Activated gamma-delta T cell treated with anti-CD3 and anti-CD28 coated beads, Interleukin-2, amount 50 U/mL, for 16 hours (primary cell): ENCODE measurements at places on chromosomes 16 and 17.

GRCh38 chr16:48057048-48057447, 98.7 kb downstream of the ABCC12 start:
- DNase-seq: no peak

DNA sequence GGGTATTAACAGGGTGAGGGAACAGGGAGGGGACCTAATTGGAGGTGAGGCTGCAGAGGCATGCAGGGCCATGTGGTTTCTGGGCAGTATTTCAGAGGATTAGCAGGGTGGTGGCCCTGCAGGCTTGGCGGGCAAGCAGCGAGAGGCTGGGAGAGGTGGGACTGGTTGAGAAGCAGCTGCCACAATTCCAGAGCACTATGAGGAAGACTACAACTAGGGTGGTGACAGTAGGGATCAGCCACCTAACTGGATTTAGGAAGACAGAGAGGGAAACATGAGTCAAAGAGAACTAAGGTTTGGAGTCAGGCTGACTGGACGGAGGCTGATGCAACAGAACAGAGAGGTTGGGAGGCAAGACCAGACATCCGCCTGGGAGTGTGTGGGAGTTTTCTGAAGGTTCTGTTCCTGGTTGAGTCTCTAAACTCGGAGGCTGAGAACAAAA, 12.3 kb downstream of the ALOXE3 start:
- DNase-seq: no peak

DNA sequence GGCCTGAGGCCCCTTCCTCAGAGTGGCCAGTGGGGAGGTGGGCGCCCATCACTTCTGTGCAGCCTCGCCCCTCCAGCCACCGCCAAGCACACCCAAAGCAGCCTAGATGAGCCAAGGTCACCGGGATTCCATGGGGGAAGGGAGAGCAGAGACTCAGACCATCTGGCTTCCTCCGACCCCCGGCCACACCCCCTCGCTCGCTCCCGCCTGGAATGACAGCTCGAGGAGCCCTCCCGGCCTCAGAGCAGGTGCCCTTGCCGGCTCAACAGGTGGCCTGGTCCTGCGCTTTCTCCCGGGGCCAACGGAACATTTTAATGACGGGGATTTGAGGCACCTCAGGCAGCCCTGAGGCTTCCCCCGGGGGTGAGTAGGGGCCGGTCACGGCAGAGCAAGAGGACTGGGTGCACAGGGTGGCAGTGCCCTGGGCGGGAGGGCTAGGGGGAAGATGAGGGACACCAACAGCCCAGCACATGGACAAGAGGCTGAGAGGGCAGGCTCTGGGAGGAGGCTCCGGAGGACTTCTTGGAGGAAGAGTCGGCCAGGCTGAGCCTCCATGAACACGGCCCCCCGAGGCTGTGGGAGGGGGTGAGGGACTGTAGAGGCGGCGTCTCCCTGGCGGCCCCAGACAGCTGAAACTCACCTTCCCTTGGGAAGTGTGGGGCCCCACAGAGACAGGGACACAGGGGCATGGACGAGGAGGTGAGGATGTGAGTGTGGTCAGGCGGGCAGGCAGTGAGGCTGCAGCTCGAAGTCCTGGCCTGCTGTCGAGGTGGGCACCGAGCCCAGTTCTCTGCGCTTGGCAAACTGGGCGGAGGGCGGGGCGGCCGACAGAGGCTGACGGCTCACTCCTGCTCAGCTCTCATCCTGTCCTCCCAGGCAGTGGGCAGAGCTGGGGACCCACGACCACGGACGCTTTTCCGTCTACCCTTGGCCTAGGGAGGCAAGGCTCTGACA, 12.5 kb upstream of the C1QTNF8 start:
- no peak for DNase-seq

DNA sequence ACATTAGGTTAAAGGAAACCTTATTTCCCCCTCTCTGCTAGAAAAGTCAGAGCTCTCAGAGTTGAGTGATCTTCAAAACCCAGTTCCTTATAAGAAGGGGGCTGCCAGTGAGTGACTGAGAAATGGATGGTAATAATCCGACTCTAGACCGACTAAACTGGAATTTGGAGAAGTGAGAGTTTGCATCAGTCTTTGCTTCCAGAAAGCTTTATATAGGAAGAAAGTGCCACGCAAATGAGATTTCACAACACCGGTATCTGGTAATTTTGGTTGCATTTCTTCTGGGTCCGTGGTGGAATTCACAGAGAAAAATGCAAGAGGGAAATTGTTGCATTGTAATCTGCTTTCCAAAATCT, 271.4 kb downstream of the MAF start:
- no peak for DNase-seq

DNA sequence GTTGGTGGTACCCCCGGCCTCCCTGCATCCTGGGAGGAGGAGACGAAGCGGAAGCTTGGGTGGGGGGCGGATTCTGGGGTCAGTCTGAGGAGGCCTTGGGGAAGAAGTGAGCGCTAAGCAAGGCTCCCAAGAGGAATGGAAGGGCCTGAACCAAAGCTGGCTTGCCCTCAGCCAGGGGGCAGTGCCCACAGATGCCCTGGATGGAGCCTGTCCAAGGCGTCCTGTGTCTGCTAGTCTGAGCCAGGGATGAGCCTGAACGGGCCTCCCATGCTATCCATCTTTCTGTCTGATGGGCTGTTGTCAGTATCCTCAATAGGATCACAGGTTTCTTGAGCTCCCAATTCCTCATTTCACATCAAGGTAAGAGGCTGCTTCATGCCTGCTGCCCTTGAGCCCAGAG, 122.3 kb upstream of the LHX1 start:
- no peak for DNase-seq

GRCh38 chr16:87721622-87722585, 43.9 kb downstream of the KLHDC4 start:
- DNase-seq: no peak

DNA sequence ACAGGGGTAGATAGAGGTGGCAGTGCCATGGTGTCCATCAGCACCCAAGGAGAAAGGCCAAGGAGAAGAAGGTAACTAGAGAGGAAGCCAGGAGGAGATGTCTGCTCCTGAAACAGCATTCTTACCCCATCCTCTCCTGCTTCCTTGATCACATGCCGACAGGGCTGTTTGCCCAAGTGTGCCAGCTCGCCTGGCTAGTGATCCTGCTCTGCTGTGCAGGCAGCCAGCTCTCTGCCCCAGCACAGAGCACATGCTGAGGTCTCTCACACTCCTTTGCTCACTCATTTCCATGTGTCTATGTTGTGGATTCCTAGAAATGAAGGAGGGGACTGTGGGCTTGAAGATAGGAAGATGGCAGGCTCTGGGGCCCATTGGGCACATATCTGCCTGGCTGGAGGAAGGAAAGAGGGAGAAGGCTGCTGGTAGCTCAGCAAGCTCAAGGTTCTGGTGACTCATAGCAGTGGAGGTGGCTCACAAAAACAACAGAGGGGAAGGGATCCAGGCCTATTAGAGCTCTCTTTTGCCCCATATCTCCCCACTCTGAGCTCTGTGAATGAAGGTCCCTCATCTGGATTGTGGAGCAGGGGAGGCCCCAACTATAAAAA, 54.3 kb downstream of the NEUROD2 start:
- DNase-seq: no peak

DNA sequence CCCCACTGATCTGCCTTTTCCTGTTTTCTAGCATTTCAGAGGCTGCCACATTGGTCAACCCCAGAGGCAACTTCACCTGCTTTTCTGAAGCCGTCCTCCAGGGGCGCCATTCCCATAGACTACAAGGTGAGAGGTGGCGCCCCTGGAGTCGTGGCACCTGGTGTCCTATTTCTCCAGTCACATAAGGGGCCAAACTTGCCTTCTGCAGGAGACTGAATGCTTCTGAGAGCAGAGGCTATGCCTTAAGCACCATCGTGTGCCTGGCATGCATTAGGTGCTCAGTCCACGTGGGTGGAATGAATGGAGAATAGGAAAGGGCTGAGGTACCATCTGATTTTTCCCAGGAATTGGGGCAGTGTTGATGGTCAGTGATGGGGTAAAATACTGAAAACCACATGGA, 164.8 kb downstream of the HAPSTR1 start:
- no peak for DNase-seq

DNA sequence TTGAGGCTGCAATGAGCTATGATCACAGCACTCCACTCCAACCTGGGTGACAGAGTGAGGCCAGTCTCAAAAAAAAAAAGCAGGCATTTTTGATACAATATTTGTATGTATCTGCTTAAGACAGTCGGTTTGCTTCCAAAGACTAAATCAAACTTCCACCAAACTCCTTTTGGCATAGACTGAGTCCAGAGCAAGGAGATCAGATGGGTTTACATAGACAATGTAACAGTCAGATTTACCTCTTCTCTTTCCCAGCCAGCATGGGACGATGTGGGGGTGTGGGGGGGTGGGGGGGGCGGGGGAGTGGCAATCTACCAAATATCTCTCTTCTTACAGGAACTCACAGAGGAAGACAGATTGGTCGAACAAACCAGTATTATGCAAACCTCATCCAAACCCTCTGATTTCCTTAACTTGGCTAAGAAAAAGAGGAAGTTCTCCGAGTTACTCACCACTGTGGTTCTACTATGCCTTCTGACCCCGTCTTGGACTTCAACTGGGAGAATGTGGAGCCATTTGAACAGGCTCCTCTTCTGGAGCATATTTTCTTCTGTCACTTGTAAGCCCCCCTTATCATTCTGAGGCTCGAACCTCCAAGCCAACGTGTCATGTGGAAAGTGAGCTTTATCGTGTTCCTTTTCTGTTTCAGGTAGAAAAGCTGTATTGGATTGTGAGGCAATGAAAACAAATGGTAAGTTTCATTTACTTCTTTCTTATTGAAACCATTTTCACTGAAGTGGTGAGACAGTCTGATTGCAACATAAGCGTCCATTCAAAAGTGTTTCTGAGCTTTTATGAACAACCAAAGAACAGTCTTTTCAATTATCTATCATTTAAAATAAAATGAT, at the start of gene MILR1:
Gene MILR1 (plus strand): TSS at position 451 of the 848 bp plus-strand sequence. CDS start 54 bp downstream, at position 505.
- no peak for DNase-seq

GRCh38 chr16:24589997-24590396, 50.6 kb downstream of the RBBP6 start:
- no peak for DNase-seq

DNA sequence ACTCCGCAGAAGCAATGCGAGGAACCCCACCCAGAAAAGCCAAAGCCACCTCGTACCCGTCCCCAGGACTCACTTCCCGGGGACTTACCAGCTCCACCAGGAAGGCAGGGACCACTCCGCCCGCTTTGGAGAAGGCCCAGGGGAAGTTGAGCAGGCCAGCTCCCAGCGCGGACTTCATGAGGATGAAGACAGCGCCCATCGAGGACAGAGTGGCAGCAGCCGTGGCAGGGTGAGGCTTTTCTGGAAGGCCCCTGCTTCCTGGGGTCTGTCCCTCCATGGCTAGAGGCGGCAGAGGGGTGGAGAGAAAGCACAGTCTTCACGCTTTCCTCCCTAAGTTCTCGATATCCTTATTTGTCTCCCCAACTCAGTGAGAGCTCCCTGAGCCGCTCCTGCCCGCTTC, 714 bp downstream of the SLC38A8 start:
- no peak for DNase-seq

DNA sequence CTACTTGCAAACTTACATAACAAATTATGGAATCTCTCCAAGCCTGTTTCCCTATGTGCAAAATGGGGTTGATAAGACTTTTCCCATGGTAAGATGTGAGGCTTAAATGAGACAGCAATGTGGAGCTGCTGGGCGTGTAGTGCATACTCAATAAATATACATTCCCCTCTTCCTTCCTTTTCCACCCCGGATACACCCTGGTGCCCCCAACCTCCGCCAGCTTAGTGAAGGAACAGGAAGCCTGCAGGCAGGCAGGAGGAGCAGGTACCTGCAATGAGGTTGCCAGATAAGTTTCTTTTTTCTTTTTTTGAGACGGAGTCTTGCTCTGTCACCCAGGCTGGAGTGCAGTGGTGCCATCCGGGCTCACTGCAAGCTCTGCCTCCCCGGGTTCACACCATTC, 14.9 kb downstream of the C17orf50 start:
- no peak for DNase-seq

- no peak for DNase-seq
Measured at GRCh38 chr17:73290399-73291259, 21.2 kb downstream of the CDC42EP4 start.

DNA sequence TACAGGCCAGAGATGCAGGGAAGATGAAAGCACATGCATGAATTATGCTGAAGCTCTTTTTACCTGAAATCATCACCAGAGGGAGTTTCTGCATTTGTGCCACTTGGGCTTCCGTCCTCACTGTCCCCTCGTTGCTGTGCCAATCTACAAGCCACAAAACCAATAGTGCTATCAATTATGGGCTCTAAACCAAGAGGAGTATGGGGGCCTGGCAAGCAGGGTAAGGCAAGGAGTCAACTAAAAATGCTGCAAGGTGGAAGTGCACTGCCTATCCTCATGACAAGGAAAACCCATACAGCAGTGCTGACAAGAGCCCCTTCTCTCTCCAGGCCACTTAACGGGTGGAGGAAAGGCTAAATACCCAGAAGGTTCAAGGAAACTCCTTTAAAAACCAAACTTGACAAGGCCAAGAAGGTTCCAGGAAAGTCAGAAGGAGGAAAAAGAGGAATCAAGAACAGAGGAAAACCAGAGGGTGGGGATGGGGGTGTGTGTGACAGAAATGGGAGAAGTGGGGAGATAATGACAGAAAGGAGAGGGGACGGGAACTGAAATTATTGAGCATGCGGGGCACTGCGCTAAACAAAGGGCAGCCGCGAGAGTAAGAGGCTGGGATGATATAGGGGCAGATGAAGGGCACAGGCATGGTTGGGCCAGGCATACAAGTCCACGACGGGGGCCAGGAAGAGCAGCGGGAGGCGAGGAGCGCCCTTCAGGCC, 674 bp downstream of the C17orf75 start:
- DNase-seq: peak; percentile 23

GRCh38 chr16:11686713-11687380, 18.6 kb downstream of the SNN start:
- DNase-seq: no peak

DNA sequence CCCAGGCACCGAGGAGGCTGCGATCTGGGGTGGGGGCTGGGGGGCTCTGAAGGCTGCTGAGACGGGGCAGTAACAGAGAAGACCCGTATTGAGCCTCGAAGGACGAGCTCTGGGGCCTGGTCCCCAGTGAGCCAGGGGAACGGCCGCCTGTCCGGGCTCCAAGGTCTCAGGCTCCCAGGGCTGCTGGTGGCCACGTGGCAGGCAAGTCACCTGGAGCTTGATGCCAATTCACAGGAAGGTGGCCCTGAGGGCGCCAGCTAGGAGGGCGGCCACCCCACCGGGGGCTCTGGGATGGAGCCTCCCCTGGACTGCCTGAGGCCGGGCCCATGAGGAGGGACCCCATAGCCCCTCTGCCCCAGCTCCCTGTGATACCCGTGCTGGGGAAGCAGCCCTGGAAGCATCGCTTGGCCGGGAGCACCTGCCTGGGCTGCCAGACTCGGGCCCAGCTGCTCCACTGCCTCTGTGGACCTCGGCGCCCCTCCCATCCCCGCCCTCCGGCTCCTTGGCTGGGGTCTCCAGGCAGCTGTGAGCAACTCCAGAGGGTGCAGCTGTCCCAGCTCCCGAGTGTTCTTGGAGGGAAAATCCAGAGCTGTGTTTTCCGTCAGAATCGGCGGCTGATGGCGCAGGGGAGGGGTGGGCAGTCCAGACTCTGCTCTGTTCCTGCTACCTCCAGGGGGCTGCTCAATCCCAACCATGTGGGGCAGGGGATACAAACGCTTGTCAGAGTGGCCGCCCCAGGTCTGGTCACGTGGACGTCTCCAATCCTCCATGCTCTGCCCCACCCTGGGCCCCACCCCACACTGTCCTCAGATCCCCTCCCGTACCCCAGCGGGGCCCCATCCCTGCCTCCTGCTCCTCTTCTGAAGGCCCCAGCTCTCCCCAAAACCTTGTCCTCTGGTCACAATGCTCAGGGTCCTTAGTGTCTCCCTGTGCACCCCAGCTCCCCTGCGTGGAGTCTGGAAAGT, 67.2 kb upstream of the GNG13 start:
- no peak for DNase-seq

GRCh38 chr17:78062596-78062995, 66.0 kb downstream of the TMC6 start:
- no peak for DNase-seq
